Stimulated activated CD8-positive, alpha-beta memory T cell treated with anti-CD3 and anti-CD28 coated beads, Interleukin-15, amount 100 ng/mL, for 1 hour (primary cell): ENCODE measurements at places on chromosomes 7 and 10.

DNA sequence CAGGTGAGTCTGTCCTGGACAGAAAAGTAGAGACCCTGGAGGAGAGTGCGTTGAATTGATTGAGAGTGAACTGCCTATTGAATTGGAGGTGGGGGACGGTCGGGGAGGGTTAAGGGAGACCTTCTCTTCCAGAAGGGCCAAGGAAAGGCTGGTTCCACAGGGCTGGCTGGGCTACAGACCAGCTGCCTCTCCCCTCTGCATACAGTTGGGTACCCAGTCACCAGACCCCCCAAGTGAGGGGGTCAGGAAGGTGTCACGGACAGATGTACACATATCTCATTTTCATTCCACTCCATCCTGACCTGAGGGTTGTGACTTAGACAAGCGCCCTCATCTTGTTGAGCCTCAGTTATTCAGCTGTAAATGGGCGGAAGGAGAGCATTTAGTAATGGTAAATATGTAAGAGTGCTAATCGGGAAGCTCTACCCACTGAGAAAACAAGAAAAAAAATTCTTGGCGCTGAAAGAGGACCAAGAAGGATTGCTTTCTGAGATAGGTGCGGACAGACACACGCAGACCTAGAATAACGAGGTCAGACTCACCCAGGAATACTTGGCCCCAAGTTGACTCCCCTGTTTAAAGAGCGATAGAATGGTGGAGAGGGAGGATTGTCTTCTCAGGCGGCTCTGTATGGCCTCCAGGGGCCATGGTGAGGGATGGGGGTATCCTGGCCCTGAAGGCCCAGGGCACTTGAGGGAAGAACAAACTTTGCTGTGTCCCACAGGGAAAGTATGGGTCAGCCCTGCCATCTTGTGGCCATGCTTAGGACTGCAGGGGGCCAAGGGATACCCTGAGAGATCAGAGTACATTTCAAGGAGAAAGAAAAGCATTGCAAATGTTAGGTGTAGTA is 7.2 kb upstream of the MBL2 start:
- DNase-seq, result no peak

DNA sequence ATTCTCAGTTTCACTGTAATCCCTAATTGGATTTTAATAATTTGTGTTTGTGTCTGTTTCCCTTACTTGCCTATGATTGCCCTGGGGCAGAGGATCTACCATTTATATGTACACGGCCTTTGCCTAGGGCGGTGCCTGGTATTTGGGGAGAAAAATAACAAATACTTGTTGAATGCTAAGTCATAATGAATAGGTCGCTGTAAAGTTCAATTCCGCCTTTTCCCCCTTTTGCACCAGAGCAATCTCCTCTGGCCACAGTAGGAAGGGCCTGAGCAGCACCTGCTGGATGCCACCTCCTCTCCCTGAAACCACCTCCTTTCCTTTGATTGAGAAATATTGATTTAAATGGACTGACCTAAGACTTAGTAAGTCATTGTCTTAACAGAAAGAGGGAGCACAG is 70.2 kb downstream of the RHOBTB1 start:
- DNase-seq, result no peak

DNA sequence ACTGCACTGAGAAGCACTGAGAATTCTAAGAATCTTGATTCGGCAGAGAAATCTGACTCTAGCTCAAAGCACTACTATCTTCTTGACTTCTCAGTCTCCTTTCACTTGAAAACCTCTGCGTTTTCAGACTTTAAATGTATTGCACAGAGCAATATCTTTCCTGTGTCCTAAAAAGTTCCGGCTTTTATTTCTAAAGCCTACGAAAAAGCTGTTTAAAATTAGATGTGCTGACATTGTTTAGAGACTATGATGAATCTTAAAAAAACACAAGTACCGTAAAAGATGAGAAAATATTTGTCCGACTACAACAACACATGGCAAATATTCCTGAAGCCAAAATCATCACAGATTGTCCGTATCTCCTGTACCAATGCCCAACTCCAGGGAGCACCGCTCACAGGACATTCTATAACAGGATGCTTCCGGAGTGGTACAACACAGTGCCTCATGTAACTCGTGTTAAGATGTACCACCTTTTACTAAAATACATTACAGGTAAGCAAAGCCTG is 136.9 kb downstream of the CUBN start:
- no peak for DNase-seq

DNA sequence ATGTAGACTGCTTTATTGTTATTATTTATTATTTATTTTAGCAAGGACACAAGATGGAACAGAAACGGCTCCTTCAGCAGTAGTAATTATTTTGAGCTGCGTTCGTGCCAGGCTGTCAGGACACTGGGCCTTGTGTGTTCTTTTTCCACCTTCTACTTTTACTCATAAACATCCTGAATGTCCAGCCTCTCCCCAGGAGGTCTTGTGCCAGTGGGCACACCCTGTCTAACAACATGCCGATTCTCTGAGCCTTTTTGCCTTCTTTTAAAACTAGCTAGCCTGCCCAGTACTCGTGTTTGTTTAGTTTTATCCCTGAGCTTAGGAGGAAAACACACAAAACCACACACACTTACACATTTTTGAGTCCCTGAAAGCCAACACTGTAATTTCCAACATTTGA is 1.2 kb downstream of the SCIN start:
- no peak for DNase-seq

DNA sequence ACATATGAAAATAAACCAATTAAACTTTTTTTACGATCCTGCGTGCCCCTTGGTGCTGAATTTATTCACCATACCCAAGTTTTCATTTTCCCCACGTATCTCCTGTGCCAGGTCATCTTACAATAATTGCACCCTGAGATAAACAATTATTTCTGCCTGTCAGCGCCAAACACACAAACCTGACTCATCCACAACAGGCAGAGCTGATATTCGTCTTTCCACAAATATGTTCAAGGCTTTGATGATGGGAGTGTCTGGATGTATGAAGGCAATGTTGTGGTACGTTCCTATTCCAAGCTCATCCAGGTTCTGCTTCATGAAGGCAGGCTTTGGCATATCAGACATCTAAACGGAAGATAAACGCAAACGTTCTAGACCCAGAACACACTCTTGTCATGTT is 45.8 kb upstream of the RHEB start:
- DNase-seq, result no peak

- DNase-seq, result no peak
These were observed 43.6 kb downstream of the CNNM1 start for GRCh38 chr10:99372546-99373271.

GRCh38 chr10:3503299-3503698 is 281.7 kb downstream of the KLF6 start:
- no peak for DNase-seq

GRCh38 chr7:77538281-77539212 is 1.5 kb downstream of the PTPN12 start:
- DNase-seq, result no peak

DNA sequence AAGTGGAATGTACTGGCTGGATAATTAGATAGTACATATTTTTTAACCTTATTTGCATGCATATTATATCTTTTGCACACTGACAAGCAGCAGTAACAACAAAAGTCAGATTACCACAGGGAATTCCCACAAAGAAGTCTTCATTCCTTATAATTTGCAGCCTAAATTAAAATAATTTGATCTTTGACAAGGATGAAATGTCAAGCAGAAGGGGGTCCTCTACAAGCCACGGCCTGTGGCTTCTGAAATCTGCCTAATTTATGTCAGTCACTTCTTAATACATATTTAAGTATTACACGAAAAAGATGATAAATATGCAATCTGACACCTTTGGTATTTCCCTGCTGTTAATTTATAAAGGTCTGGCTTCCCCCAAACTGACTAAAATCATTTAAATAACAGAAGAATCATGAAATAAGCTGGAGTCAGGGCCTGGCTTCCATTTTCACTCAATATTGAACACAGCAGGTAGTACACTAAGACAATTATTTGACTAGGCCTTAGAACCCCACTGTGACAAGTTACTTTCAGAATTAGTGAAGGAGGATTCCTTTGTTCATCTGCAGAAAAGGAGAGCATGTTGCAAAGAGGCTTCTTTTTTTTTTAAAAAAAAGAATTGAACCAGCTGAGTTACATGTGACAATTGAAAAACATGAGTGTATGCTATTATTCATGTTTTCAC is 351.1 kb upstream of the ETV1 start:
- no peak for DNase-seq

DNA sequence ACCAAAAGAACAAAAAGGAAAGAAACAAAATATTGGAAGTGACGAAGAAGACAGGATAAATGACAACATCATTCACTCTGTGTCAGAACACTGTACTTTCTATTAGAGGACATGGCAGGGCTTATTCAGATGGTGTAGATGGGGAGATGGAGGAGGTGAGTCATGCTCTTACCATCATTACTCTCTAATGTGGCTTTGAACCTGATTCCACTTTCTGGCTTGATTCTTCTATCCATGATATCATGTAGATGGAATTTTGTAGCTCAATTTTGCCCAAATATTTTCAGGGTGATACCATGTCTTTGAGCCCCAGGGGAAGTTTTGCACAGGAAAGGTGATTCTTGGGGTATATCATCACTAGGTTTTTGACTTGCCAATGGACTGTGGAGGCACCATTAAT is 91.7 kb downstream of the CFAP58 start:
- DNase-seq, result no peak

GRCh38 chr10:102311025-102311420 is 65.7 kb downstream of the GBF1 start:
- DNase-seq, result no peak

- no peak for DNase-seq
These were observed 31.7 kb downstream of the ASB4 start for GRCh38 chr7:95517458-95517857.

- DNase-seq, result no peak
These were observed 12.2 kb upstream of the CLCN1 start for GRCh38 chr7:143303733-143304132.

DNA sequence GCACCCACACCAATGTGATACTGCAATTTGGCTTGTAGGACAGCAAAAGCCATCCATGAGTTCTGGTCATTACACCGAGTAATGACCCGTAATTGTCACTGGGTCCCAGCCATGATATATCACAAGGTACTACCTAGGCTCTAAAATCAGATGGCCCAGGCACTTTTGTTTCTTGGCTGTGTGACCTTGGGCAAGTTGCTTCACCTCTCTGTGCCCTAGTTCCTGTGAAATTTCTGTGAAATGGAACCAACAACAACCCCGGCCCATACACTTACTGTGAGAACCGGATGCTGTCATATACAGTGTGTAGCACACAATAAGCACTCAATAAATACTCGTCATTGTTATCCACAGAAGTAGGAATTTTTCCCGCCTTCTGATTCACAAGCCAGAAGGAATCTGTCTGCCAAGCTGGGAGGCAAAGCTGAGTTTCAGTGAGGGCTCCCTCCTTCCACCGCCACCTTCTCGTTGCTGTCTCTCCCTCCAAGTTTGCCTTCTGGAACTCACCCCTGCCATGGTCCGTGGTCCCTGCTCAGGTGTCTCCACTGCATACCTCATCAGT is 6.4 kb upstream of the CYTH3 start:
- no peak for DNase-seq

GRCh38 chr10:14554491-14555205 is 220.0 kb downstream of the FAM107B start:
- DNase-seq, result no peak

GRCh38 chr7:155182406-155182970 is 112.4 kb downstream of the HTR5A start:
- no peak for DNase-seq

DNA sequence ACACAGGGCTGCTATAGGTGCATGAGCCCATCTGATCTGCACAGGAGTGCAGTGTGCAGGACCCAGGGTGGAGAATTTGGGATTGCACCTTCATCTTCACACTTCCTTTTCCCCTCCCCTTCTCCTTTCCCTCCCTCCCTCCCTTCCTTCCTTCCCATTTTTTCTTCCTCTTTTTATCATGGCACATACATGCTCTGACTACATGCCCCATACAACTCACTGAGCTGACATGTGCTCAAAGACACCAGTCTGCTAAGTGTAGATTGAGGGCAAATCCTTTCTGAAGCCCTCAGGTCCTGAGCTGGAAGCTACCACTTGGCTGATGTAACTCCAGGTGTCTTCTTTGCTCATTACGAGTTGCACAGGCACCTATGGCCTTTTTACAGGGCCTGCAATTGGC is 365.3 kb upstream of the ZNF32 start:
- no peak for DNase-seq

- DNase-seq, result no peak
These were observed 216.8 kb upstream of the ZNF32 start for GRCh38 chr10:43865265-43866135.

- no peak for DNase-seq
These were observed 24.9 kb upstream of the SLC29A3 start for GRCh38 chr10:71294091-71294561.

GRCh38 chr10:33487014-33487776 is 152.7 kb upstream of the NRP1 start:
- DNase-seq, result no peak

- DNase-seq, result no peak
These were observed 259.8 kb downstream of the GLI3 start for GRCh38 chr7:41977151-41977651.

GRCh38 chr10:58030208-58030607 is 237.5 kb downstream of the IPMK start:
- no peak for DNase-seq

GRCh38 chr7:95619517-95619916 is 23.2 kb upstream of the PDK4 start:
- DNase-seq, result no peak

- DNase-seq, result no peak
These were observed 220.2 kb downstream of the PTEN start for GRCh38 chr10:88083597-88083989.

DNA sequence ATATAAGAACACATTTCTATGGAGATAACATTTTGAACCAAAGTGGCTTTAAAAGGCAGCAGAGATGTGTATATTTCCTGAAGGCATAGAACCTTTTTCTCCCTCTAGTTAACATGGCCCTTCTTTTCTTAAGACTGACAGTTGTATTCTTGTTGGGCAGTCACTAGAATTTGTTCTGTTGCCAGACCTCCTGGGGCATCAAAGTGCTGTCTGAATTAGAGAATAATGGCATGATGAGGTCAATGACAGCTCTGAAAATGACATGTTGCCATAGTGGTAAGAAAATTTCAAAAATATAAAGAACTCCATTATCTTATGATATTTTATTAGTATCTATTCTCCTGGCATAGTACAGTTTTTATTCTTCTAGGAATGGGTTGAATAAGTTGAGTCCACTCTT is 446.7 kb downstream of the NRG3 start:
- DNase-seq, result no peak
